ENCODE measurements at places on chromosomes 2 and 18.
A peak's percentile ranks its signal among the peaks of the same experiment; 100 is the strongest.

- no peak for DNase-seq
Measured at GRCh38 chr18:1026930-1027329, 122.3 kb downstream of the ADCYAP1 start.

- DNase-seq: no peak
Measured at GRCh38 chr18:41744421-41745030, 210.5 kb upstream of the PIK3C3 start.

- no peak for DNase-seq
Measured at GRCh38 chr18:59437851-59438569, 78.9 kb upstream of the LMAN1 start.

DNA sequence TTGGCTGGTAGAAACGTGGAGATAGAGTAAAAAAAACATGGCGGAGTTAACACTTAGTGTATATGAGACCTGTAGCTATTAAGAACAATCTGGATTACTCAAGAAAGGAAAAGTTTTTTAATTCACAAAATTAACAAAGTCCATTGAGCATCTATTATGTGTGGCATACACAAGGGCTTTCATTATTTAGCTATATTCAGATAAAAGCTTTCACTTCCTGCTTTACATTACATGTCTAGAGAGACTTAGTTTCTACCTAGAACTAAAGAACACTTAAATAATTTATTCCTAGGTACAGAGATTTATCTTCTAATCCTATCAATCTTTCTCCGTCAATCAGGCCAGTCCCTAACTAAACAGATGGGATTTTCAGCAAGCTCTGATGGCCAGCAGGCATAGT lies 196.0 kb upstream of the SLC39A10 start:
- DNase-seq: no peak

GRCh38 chr2:190126798-190127197 lies 64.3 kb upstream of the MSTN start:
- DNase-seq: no peak

- DNase-seq: peak; percentile 92
Measured at GRCh38 chr18:39647627-39648534, 2082.3 kb upstream of the CELF4 start.

DNA sequence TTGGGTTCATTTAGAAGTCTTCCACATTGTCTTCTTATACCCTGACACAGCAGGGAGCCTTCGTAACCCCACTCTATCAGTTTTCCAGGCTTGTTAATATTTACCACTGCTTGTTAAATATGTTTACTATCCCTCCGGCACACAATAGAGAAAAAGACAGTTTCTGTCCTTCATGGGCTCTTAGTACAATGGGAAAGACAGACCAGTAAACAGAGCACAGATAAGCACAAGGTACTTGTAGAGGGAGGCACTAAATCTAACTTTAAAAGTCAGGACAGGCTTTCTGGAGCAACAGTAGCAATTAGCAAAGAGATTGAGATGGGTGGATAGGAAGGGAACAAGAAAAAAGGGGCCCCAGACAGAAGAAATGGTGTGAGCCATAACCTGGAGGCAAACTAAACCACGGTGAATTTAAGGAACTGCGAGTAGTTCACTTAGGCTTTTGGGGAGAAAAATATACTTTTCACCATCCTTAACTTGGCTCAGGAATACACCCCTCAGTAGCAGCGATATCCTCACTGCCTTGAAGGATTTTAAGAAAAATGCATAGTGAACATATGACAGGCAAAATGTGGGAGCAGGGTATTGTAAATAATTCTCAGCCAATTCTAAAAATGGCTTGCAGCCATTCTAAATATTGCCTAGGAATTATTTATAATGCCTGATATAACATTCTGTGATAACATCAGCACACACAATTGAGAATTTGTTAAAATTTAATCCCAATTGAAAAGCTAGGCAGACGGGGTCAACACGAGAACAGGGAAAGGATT lies 383.7 kb downstream of the CDH2 start:
- no peak for DNase-seq

DNA sequence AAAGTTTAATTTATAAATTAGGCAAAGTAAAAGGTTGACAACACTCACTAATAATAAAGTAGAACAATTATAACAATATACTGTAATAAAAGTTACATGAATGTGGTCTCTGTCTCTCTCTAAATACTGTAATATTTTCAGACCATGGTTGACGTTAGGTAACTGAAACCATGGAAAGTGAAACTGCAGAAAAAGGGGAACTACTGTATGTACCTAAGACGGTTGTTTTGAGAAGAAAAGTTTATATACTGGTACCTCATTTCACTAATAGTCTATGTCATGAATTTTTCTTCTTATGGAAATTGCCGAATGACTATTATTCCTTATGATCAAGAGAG lies 166.7 kb upstream of the ZNF521 start:
- no peak for DNase-seq

DNA sequence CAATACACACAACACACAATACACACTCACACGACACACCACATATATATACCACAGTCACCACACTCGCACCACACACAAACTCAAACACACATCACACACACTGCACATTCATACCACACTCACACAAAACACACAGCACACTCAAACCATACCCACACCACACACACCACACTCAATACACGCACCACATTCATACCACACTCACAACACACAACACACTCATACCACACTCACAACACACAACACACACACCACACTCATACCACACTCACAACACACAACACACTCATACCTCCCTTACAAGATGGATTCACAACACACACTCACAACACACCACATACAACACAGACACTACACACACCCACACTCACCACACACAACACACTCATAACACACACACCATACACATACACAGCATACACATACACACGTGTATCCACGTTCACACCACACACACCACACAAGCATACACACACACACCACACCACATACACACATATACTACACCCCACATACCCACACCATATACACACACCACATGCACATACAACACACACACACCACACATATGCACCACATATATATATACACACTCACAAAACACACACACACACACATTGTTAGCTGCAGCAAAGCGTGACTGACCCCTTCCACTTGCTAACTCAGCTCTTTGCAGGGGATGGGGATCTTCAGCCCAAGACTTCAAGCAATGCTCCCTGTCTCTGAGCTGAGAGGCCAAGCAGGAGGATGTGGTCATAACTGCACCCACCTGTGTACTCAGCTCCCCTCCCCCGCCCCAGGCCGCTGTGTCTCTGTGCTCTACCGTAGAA lies 59.0 kb downstream of the SDC1 start:
- DNase-seq: no peak

GRCh38 chr18:34121200-34121721 lies 103.5 kb downstream of the NOL4 start:
- DNase-seq: peak; percentile 27
